Kidney (tissue), 22 donors: ENCODE measurements at places on chromosomes 5 and 9. TPM values are rescaled to one million over a fixed set of nuclear protein-coding genes. Genes with fewer than 3 reads are reported as not detected.

ARSI gene
- 0.57 TPM for total RNA-seq

HACD4 gene
- total RNA-seq = 2.9 TPM

CCDC192 gene
- not detected for total RNA-seq

CYSRT1 gene
- 0.94 TPM for total RNA-seq
